Activated T-helper 1 cell treated with anti-CD3 and anti-CD28 coated beads, Interleukin-12 subunit alpha, Interleukin-12 subunit beta, Interleukin-2, Interleukin-4 antibody, amounts not matched to agents 30 ng/mL and 10 ng/mL and 1 ng/mL, durations not matched to agents 14 hours and 24 hours and 36 hours (primary cell): ENCODE measurements at places on chromosomes 16 and 17. TPM values are rescaled to one million over a fixed set of nuclear protein-coding genes. Genes with fewer than 3 reads are reported as not detected.

DNA sequence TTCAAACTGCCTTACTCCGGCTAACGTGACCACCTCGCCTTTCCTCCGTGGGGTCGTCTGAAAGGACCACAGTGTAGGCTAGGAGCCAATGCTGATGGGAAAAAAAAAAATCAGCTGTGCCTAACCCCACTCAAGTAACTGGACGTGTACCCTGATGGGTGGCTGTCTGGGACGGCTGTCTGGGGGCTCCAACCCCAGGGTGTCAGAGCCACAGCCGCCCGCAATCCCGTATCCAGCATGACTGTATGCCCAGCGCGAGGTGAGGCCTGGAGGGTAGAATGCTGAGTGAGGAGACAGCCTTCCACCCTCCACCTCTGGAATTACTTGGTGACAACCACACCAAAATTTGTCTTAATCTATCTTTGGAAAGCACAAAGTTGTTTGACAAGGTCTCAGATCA lies 2.8 kb downstream of the CSNK1D start:
- no peak for DNase-seq

GRCh38 chr16:56591377-56592060 lies 2.2 kb downstream of the MT3 start:
- DNase-seq, result no peak

Gene CNTD1
- not detected in 2 replicates for total RNA-seq

DNA sequence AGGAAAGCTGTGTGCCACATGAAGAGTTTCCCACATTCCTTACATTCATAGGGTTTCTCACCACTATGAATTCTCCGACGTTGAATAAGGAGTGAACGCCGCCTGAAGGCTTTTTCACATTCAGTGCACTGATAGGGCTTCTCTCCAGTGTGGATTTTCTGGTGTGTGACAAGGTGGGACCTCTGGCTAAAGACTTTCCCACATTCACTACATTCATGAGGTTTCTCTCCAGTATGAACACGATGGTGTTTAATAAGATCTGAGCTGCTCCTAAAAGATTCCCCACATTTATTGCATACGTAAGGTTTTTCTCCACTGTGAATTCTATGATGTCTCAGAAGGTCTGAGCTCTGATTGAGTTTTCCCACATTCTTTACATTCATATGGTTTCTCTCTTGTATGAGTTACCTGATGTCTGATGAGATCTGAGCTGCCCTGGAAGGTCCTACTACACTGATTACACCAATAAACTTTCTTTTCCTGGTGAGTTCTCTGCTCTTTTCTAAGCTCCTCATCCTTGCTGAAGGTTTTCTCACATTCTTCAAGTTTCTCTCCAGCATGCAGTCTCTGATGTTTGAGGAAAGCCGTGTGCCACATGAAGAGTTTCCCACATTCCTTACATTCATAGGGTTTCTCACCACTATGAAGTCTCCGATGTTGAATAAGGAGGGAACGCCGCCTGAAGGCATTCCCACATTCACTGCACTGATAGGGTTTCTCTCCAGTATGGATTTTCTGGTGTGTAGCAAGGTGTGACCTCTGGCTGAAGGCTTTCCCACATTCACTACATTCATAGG lies 10.0 kb downstream of the ZNF594 start:
- no peak for DNase-seq

DNA sequence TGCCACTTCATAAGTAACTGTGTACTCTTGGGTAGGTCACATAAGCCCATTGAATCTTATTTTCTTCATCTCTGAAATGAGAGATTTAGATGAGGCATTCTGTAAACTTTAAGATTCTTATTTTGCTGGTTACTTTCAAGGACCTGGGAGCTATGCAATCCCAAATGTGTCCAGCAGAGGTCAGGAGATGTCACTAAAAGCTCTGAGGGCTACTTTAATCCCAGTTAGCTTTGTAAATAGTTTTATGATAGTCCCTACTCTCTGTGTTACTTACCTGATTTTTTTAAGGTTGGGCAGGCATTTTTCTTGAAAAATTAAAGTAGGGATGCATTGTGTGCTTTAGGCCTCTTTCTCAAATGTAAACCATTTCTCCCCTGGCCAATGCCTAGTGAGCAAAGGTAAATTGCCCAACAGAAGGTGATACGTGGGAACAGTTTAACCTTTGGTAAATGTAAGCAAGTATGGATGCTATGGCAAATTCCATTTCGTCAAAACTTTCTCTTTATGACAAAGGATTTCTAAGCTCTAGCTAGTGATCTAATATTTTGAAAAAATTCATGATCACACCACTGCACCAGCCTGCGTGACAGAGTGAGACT lies 57.1 kb upstream of the WSB1 start:
- peak; percentile 51 for DNase-seq

DNA sequence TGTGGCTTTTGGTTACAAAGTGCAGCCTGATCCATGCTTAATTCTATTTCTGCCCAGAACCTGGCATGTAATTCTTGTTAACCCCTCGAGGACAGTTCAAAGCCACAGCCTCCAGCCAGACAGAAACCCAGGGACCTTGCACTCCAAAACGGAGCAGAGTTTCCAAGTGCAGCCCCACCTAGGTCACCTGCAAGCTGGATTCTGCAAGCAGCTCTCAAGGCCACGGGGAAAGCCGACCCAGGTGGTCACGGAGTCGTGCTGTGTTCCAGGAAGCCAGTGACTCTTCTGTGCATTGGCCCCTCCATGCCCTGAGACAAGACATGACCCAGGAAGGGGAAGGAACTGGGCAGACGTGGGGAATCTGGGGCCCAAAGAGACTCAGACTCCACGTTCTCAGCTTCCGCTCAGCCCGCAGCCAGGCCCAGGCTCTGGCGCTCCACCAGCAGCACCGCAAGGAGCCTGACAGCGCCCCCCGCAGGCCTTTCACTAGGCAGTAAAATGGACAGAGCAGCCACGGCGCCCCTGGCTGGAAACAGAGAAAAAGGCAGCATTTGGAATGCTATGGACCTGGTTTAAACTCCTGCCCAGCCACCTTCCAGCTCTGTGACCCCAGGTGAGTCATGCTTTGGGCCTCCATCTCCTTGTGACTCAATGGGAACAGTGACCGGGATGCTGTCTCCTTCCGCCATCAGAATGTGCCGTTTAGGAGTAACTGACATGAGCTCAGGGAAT lies 27.3 kb upstream of the GSG1L start:
- no peak for DNase-seq

GRCh38 chr16:8964462-8964861 lies 756 bp upstream of the USP7 start:
- no peak for DNase-seq

DNA sequence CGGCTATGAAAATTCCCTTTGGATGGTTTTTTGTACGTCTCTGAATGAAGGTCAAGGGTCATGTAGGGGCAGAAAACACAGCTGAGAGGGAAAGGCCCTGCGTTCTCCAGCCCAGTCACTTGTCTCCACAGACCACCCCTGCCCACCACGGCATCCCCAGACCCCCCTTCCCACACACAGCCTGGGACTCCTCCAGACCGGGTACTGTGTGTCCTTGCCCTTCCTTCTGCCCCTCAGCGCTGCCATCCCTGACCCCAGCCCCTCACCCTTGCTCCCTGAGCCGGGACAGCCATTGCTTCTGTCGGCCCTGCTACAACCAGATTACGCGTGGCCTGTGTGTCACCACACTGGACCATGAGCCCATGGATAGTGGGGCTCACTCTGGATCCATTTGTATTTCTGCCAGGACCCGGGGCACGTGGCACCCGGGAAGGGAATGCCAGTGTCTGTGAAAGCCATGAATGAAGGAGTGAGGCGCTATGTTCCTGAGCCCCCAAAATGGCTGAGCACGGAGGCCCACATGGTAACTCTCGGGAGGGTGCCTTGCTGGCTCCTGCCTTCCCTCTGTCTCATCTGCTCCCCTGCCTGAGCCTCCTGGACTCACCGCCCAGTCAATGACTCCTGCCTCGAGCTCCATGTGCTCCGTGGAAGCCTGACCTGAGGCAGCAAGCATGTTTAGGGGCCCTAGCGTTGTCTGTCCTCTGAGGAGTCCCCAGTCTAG lies 139.1 kb upstream of the FOXF1 start:
- DNase-seq, result no peak

Gene TNFSF13
- 2.2 and 3.3 TPM in 2 replicates for total RNA-seq

- DNase-seq, result no peak
These were observed 35.8 kb downstream of the MSI2 start for GRCh38 chr17:57292091-57292490.

Gene NTN3
- 0.10 TPM in 1 of 2 replicates, not detected in the other for total RNA-seq

DNA sequence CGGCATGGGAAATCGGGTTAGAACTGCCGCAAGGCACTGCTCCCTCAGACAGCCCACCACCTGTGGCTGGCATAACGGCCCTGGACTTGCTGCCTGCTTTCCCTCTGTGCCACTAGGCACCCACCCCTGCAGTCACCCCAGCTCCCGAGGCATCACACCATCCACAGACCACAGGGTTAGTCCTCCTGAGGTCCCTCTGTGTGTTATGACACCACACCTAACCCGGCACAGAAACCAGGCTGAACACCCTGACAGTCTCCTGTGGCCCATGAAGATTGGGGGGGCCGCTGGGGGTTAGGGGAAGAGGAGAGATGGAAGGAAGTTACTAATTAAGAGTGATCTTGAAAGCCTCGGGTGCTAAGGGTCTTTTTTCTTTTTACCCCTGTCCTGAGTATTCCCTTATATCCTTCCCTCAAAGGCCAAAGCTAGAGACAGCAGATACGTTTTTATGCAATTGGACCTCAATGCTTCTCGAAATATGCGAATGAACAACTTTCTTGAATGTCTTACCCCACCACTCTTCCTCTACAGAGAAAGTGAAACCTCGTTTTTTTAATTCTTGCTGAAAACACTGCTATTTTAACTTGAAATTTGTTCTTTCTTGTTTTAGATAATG lies 7.0 kb downstream of the CYTH1 start:
- DNase-seq, result peak; percentile 66

- DNase-seq, result no peak
These were observed 24.4 kb upstream of the ABAT start for GRCh38 chr16:8649829-8650554.

- DNase-seq, result no peak
These were observed 2.3 kb downstream of the TMC6 start for GRCh38 chr17:78125976-78126894.
